ENCODE measurements at places on chromosomes 4 and X. TPM values are rescaled to one million over a fixed set of nuclear protein-coding genes. Genes with fewer than 3 reads are reported as not detected.

FGF13 gene
- total RNA-seq, result 5.4 TPM

GNRHR gene
- not detected for total RNA-seq

SMIM10L2A gene
- total RNA-seq, result 0.20 TPM

CT45A5 gene
- total RNA-seq, result not detected

PHEX gene
- total RNA-seq, result 0.40 TPM

GAGE2A gene
- not detected for total RNA-seq

CSN1S1 gene
- total RNA-seq, result not detected

SPANXN2 gene
- total RNA-seq, result not detected

EDNRA gene
- not detected for total RNA-seq

ZCCHC12 gene
- total RNA-seq, result not detected

UNC5C gene
- 0.10 TPM for total RNA-seq

CSAG3 gene
- total RNA-seq, result not detected

CSAG2 gene
- not detected for total RNA-seq

MAP7D2 gene
- 0.40 TPM for total RNA-seq

GUCY1B1 gene
- 0.39 TPM for total RNA-seq

CITED1 gene
- not detected for total RNA-seq

TLR7 gene
- total RNA-seq, result not detected

HAND2 gene
- total RNA-seq, result not detected

CXorf65 gene
- not detected for total RNA-seq

CENPVL1 gene
- not detected for total RNA-seq

AFM gene
- not detected for total RNA-seq

SERTM2 gene
- total RNA-seq, result not detected

ENAM gene
- total RNA-seq, result not detected

DMP1 gene
- not detected for total RNA-seq

CCDC120 gene
- total RNA-seq, result 1.1 TPM

PRSS48 gene
- total RNA-seq, result not detected

RCHY1 gene
- total RNA-seq, result 11.7 TPM

EPGN gene
- not detected for total RNA-seq

GAGE12F gene
- not detected for total RNA-seq

ADGRG4 gene
- 0.10 TPM for total RNA-seq

SORBS2 gene
- total RNA-seq, result 188 TPM

PRICKLE3 gene
- 7.3 TPM for total RNA-seq

USP17L22 gene
- not detected for total RNA-seq

KLHL4 gene
- 19.2 TPM for total RNA-seq

L1CAM gene
- 0.05 TPM for total RNA-seq

NPY2R gene
- not detected for total RNA-seq

NDP gene
- not detected for total RNA-seq

CT45A2 gene
- not detected for total RNA-seq

SPARCL1 gene
- total RNA-seq, result 60.4 TPM

MAML3 gene
- 7.0 TPM for total RNA-seq

HEPH gene
- total RNA-seq, result 1.5 TPM

PDZD4 gene
- not detected for total RNA-seq

DMD gene
- total RNA-seq, result 1.3 TPM

LUZP4 gene
- not detected for total RNA-seq

CNKSR2 gene
- not detected for total RNA-seq
